ENCODE measurements at places on chromosomes 13 and 19.
A peak's percentile ranks its signal among the peaks of the same experiment; 100 is the strongest.

GRCh38 chr19:18274219-18274780, at the start of gene IQCN:
TSS of gene IQCN (minus strand) at chr19:18274452. CDS start at chr19:18269478, 4,974 bp downstream.
- DNase-seq: peak; percentile 68

- DNase-seq: peak; percentile 88
Observed at GRCh38 chr13:49711218-49711863, 20.1 kb upstream of the EBPL start.

DNA sequence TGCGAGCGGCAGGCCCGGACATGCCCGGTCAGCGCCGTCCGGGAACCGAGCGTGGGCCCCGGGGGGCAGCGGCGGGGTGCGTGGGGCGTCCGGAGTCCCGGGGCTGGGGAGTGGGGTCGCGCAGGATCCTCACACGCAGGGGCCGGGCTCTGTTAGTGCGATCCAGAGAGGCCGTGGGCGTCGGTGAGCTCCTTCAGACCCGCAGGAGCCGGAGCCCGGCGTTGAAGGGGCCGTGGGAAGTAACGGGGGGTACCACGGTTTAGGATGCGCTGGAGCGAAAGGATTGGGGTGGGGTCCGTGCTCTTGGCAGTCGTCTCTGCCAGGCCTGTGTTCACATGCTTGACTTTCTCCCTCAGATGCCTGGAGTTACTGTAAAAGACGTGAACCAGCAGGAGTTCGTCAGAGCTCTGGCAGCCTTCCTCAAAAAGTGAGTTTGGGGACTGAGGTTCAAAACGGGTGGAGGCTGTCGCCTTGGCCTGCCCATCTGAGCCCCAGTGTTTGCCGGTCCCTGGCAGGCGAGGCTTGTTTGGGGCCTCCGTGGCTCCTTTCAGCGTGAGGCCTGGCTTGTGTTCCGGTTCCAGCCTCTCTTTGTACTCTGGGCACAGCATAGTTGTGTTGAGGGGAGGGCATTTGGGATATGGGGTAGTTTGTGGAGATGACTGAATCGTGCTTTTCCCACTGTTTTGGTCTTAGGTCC, 512 bp downstream of the RPS19 start:
- peak; percentile 44 for DNase-seq

DNA sequence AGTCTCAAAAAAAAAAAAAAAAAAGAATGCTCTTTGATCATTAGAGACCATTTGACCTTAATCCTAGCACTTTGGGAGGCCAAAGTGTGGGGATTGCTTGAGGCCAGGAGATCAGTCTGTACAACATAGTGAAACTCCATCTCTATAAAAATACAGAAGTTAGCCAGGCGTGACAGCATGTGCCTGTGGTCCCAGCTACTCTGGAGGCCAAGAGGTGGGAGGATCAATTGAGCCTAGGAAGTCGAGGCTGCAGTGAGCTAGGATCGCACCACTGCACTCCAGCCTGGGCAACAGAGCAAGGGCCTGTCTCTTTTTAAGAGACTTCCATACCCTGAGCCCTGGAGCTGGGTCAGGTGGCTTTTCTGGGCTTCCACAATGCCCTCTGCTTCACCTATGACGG, 11.5 kb upstream of the COLGALT1 start:
- DNase-seq: no peak

- no peak for DNase-seq
Observed at GRCh38 chr13:40172878-40173277, 493.6 kb downstream of the FOXO1 start.

DNA sequence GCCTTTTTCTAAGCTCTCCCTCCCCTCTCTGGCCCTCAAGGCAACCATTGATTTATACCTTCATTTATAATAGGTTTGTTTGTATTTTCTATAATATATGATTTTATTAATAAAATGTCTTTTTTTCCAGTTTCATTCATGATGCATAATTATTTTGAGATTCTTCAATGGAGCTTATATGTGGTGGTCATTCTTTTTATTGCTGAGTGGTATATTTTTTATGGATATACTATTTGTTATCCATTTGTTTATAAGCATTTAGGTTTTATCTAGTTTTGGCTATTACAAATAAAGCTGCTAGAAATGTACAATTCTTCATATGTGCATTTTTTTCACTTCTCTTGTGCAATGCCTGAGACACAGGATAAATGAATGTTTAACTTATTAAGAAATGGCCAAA, 10.8 kb downstream of the ZNF211 start:
- DNase-seq: no peak

DNA sequence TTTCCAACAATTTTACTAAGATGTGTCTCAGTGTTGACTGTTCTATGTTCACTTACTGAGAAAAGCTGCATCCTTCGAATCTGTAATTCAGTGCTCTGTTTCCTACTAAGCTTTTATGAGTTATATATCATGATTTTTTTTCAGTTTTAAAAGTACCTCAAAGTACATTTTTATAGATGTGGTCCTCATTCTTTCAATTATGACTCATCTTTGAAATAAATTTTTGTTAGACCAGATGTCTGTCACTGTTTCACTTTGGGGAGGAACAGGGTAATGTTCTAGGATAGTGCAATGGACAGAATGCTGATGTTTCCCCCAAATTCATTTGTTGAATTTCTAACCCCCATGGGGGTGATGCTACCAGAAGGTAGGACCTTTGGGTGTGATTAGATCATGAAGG, 74.8 kb downstream of the NALCN start:
- peak; percentile 29 for DNase-seq

DNA sequence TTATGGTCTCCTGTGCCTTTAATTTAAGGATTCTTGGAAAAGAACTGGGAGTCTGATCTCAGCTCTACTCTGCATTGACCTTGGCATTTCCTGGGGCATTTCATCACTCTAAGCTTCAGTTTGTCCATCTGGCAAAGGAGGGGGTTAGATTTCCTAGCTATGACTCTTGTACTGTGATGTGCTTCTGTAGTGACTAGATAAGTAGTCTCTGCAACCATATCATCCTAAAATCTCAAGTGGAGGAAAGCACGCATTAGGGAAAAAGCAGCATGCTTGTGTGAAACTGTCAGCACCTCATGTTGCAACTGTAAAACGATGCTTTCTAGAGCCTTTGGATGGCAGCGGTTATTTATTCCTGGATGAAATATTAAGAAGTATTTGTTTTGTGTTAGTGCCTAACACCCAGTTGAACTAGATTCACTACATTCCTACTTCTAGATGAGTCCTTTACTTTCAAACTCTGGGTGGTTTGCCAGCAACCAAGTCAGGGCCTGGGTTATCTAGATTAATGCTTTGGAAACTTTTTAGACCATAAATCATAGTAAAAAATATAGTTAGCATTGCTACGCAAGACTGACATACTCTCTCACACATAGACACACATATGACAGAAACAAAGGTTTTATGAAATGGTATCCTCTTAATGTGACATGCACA, 6.8 kb downstream of the WDFY2 start:
- DNase-seq: peak; percentile 97

- no peak for DNase-seq
Observed at GRCh38 chr13:32713397-32713796, 127.1 kb downstream of the PDS5B start.

GRCh38 chr19:39470724-39471339, 9.8 kb upstream of the TIMM50 start:
- DNase-seq: no peak

DNA sequence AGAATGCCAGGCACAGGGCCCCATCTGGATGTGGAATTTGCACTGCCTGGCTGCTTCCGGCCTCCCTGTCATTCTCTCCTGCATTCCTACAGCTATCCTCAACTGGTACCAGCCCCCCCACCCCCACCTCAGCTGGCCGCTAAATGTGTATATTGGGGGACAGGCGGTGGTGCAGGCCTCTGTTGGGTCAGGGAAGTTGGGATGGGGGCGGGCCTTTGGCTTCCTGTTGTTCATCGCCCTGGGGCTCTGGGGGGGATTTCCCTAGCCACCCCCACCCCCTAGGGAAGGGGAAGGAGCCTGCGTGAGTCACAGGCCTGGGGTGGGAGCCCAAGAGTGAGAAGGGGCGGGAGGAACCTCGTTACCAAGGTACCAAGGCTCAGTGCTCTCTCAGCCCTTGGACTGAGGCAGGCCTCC, 10.6 kb downstream of the POU2F2 start:
- DNase-seq: peak; percentile 93

DNA sequence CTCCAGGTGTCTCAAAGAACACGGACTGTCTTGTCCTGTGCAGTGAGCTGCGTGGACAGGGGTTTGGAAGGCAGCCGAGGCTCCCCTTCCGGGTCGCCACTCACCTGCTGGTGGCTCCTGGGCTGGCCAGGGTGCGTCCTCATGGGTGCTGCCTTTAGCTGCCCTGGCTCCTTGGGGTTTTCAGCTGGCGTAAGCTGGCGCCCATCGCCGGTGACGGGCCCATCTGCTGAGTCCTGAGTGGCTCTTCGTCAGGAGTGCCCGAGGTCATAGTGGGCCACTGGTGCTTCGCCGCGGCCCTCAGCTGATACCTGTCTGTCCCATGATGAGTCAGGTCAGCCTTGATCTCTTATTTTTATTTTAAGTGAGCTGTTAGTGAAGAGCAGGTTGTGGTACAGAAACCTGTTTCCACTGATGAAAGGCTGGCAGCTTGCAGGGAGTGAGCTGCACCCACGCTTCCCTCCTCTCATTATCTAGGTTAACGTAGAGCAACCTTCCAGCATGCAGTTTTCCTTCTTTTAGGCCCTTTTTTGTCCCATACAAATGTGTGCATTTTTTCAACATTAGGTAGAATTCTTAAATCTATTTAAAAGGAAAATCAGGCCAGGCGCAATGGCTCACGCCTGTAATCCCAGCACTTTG, 18.4 kb downstream of the EPN1 start:
- no peak for DNase-seq

DNA sequence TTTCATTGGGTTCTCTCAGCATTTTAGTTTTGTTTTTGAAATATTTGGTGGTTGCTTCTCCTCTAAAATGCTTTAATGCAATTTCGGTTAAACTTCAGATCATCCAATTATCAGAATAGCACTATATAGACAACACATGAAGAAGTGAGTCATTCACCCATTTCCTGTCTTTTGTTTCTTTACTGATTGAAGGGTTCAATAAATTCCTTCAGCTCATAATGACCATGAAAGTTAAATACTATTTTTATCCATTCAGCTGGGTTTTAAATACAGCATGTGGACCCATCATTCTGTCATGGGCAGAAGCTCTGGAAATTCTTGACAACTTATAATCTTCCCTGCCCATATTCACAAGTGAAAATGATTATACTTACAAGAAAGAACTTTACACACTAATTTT, 187.2 kb downstream of the ITGBL1 start:
- DNase-seq: no peak

DNA sequence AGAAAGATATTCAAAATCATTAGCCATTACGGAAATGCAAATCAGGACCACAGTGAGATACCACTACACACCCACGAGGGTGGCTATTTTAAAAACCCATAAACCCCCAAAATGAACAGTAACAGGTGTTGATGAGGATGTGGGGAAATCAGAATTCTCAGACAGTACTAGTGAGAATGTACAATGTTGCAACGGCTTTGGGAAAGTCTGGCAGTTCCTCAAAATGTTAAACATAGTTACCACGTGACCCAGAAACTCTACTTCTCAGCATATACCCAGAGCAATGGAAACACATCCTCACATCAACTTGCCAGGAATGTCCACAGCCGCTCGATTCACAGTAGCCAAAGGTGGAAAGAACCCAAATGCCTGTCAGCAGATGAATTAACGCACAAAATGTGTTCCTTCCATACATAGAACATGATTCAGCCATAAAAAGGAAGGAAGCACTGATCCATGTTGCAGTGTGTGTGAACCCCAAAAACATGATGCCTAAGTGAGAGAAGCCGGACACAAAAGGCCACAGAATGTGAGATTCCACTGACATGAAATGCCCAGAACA, 7.0 kb downstream of the PLVAP start:
- DNase-seq: peak; percentile 73

Data from cardiac fibroblast (primary cell).